Activated CD8-positive, alpha-beta memory T cell treated with anti-CD3 and anti-CD28 coated beads for 1 hour (primary cell): ENCODE measurements at places on chromosomes 3 and 15.

- no peak for DNase-seq
Measured at GRCh38 chr3:81770710-81771109, 9.3 kb upstream of the GBE1 start.

DNA sequence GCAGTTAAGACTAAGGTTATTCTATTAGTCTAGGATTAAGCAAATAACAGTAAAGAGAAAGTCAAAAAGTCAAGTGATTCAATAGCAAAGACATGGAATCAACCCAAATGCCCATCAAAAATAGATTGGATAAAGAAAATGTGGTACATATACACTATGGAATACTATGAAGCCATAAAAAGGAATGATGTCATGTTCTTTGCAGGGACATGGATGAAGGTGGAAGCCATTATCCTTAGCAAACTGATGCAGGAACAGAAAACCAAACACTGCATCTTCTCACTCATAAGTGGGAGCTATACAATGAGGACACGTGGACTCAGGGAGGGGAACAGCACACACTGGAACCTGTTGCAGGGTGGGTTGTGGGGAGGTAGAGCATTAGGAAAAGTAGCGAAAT is 29.0 kb downstream of the UNC13C start:
- DNase-seq: no peak

GRCh38 chr15:64430000-64430735 is 30.2 kb upstream of the ZNF609 start:
- DNase-seq: no peak

- no peak for DNase-seq
Measured at GRCh38 chr15:57943171-57943570, 122.3 kb downstream of the ALDH1A2 start.
